ENCODE measurements at places on chromosomes 12 and 14.
A peak's percentile ranks its signal among the peaks of the same experiment; 100 is the strongest.

DNA sequence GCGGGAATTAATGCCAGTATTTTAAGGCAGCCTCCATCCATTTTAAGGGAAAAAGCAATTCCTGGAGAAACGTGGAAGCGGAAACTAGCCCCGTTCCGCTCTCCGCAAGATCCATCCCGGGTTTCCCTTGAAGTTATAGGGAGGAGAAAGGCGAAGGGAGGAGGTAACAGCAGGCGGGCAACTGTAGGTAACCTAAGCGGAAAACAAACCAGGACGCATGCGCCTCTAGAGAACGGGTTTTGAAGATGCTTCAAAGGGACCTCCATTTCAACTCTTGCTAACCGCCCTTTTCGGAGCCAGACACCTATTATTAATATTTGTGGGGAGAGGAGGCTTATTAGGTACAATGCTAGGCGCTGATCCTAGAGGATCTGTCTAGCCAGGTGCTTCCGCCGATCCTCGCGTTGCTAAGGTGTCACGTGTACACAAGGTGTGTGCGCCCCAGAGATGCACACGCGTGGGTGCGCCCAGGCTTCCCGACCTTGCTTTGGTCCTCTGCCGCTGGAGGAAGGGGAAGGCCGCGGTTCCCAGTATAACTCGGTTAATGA is 6.2 kb downstream of the TBX5 start:
- DNase-seq, result no peak

- no peak for DNase-seq
Measured at GRCh38 chr14:99626041-99626648, 18.8 kb upstream of the HHIPL1 start.

DNA sequence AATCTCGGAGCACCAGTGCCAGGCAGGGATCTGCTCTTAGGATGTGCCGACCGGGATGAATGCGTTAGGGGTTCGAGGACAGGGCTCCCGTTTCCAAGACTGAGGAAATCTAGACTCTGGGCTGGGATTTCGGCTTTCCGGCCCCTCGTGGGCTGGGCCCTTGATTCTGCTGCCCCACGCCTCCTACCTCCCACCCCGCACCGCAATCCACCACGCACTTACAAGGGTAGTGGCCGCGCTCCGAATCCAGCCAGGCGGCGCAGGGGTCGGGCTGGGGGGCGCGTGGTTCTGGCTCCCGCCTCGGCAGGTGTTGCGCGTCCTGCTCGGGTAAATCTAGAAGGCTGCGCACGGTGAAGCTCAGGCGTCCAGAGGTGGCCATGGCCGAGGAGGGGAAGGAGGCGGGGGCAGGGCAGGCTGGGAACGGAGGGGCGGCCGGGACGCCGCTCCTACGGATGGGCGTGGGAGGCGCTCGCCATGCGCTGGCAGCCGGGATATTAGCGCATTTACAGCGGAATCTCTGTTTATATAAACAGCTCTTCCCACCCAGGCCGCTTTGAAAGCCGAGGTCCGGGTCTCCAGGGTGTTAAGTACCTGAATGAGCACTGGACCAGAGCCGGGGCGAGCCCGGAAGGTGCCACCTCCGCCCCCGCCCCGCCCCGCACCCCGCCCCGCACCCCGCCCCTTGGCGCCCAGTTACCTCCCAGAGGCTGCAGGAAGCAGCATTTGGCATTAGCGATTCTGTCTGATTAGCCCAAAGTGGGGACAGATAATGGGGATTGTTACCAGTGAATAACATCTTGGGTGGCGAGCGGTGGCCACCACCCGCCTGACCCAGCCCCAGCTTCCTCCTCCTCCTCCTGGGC is at the start of gene NKX2-8:
NKX2-8 (minus strand) TSS at position 604 of the 863 bp plus-strand sequence; CDS start at position 379, 225 bp downstream.
- DNase-seq, result no peak

- DNase-seq, result no peak
Measured at GRCh38 chr14:69048456-69048855, 69.4 kb upstream of the ACTN1 start.

DNA sequence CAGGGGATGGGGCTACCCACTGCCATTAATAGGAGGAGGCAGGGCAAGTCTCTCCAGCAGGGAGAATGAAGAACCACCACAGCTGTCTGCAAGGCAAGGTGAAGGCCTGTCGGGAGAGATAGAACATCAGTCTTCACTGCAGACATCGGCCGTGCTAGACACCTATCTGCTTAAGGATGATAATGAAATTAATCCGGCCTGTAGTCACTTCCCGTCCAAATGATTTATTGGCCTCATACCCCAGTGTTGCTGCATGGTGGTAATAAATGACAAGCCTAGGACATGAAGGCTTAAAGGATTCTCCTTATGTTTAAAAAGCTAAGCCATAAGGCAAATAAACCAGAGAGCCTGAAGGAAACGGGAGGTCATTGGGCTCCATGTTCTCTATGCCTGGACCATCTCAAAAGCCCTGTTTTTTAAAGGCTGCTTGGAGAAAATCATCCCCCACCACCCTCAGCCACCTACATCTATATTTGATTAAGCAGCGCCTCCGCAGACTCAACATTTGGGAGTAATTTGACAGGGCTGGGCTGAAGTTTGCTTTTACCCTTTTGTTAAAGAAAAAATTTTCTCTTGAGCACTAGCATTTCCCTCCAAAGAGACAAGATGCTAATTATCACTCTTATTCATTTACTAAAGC is 137.7 kb downstream of the PLXNC1 start:
- no peak for DNase-seq

GRCh38 chr14:93017898-93018297 is 94.9 kb downstream of the CHGA start:
- DNase-seq, result no peak

DNA sequence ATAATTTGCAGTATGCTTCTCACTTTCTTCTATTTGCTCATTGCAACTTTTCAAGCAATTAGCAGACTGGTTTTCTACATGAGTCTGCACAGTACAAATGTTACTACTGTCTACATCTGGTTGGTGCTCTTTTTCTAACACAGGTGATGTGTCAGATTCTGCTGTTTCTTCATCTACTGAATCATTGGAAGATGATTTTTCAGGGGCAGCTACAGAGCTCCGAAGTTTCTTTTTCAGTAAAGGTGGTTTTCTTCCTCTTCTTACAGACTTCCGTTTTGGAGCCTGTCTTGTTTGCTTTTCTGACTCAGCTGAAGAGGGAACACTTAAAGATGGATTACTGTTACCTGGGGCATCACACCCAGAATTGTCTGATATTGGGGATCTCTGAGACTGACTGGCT is 62.1 kb downstream of the SCAF11 start:
- DNase-seq, result no peak

- DNase-seq, result no peak
Measured at GRCh38 chr12:94872007-94872653, 131.4 kb downstream of the NDUFA12 start.

GRCh38 chr12:108297895-108298760 is 41.0 kb downstream of the CMKLR1 start:
- no peak for DNase-seq

GRCh38 chr12:66188584-66189485 is at the start of gene IRAK3:
IRAK3 (plus strand) TSS chr12:66189214; CDS start chr12:66189300, 86 bp downstream.
- peak; percentile 28 for DNase-seq

- DNase-seq, result no peak
Measured at GRCh38 chr12:127268213-127268612, 998.8 kb upstream of the TMEM132C start.

GRCh38 chr12:51662728-51663154 is 71.7 kb downstream of the SCN8A start:
- no peak for DNase-seq

- peak; percentile 88 for DNase-seq
Measured at GRCh38 chr12:100375038-100375735, 18.3 kb downstream of the SLC17A8 start.

- DNase-seq, result no peak
Measured at GRCh38 chr12:94297096-94297699, 148.8 kb downstream of the PLXNC1 start.

DNA sequence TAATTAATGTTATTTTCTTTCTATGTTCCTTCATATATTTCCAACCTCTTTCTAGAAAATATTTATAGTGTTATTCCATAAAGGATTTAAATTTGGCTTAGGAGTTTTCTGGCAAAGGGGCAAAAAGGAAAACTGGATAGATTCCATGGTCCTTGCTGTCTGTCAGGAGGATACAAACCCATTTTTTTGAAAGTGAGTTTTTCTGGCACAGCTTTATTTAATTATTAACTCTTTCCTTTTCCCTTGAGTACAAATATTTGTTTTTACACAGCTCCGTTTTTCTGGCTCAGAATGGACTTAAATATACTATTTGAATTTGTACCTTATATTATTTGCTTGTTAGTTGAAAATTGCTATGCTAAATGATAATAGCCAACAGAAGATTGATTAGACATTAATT is 56.3 kb downstream of the MNAT1 start:
- DNase-seq, result no peak

- DNase-seq, result no peak
Measured at GRCh38 chr14:94368956-94369355, 19.4 kb downstream of the SERPINA1 start.

- no peak for DNase-seq
Measured at GRCh38 chr12:25322351-25322750, 71.6 kb upstream of the KRAS start.

DNA sequence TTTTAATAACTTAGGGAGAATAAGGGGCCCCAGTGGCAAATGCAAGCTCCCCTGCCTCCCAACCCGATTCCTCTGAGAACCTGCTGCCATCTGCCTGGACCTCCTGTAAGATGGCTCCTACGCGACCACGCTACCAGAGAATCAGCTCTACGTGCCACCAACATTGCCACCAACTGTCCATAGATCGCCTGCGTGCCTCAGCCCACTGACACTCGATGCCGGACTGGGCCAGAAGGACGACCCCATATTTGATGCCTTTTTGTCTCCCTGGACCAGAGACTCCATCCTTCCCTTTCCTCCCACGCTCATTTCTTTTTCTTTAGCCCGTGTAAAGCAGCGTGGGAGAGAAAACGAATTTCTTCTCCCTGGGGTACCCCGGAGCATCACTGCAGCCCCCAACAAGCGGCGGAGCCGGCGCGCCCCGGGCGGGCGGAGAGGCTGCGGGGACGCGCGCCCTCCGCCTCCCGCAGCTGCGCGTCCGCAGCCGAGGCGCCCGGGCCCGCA is 565 bp upstream of the KLHL42 start:
- peak; percentile 50 for DNase-seq

DNA sequence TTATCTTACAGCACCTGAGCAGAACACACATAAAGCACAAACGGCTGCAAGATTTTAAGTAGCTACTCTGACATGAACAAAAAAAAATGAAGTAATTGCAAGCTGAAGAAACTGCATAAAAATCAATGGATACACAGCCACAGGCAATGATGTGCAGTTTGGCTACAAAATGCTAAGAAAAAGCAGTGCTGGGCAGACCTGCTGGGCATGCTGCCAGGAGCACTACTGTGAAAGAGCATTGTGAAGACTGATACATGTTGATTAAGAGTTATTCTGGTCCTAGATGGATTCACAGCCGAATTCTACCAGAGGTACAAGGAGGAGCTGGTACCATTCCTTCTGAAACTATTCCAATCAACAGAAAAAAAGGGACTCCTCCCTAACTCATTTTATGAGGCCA is 20.1 kb upstream of the RTN1 start:
- no peak for DNase-seq

DNA sequence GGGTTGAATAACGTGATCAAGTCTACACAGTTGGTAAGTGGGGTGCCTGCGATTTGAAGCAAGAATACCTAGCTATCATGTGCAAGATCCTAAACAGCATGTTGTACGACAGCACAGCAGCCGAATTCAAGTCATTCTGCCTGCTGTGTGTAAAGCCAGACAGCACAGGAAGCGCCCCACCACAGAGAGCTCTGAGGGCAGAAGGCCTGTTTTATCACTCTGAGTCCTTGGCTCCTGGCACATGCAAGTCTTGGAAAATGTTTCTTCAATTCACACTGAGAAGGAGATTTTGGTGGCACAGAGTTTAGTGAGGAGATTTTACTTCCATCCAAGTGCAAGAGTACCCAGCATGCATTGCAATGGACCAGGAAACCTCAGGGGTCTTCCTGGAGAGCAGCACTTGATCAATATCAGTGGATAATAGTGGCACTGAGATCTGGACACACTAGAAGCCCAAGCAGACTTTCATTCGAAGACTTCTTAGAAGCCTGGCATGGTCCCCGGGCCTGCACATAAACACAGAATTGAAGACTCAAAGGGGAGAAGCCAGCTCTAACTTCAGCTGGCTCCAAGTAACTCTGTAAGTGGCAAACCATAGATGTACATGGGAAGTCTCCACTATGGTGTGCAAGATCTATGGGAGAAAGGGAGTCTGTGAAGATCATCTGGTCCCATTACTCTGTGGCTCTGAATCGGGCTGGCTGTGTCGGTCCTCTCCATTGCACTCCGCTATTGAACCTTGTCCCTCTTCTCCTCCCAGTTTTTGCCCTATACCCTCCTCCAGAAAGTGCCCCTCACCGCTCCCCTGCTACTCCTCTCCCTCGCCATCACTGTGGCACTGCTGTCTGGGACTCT is 1.5 kb upstream of the KRT1 start:
- DNase-seq, result no peak

DNA sequence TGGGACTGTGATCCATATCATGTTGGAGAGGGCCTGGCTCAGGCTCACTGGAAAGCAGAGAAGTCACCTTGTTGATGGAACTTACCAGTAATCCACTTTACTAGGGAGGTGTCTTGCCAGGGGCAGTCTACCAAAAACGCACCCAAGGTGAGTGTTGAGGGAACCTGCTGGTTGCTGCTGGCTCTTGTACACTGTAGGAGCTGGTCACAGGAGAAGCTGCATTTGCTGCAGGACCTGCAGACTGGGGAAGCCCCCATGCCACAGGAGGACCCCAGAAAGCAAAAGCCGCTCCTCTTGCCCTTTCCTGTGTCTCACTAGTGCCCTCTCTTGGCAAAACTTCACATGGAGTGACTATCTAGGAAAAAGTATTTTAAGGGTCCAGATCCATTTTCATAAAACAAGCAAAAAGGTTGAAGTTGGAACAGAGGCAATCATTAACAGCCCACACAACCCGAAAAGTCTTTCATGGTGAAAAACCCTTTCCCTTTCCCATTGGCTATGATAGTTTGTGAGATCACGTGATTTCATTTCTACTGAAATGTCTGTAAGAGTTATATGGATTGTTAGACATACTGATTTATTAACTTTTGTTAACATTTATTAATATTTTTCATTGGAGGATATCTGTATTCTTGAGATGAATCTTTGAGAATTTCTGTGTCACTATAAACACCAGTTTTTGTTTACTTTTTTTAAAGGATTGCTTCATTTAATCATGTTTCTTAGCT is 59.2 kb downstream of the RASSF8 start:
- peak; percentile 69 for DNase-seq

GRCh38 chr14:63542231-63542999 is 762 bp downstream of the PPP2R5E start:
- peak; percentile 8 for DNase-seq

GRCh38 chr12:80129895-80130530 is 30.7 kb downstream of the OTOGL start:
- peak; percentile 14 for DNase-seq

GRCh38 chr14:80134321-80134720 is 77.0 kb downstream of the DIO2 start:
- DNase-seq, result no peak

GRCh38 chr12:103839609-103840461 is 1.2 kb downstream of the NT5DC3 start:
- DNase-seq, result no peak

- no peak for DNase-seq
Measured at GRCh38 chr14:73325630-73326299, 88.5 kb downstream of the PAPLN start.

- DNase-seq, result no peak
Measured at GRCh38 chr12:113077859-113078255, 21.3 kb downstream of the DTX1 start.
